ENCODE measurements at places on chromosomes 5 and 9. TPM values are rescaled to one million over a fixed set of nuclear protein-coding genes. Genes with fewer than 3 reads are reported as not detected.

- DNase-seq: no peak
- H3K4me1 ChIP-seq: no peaks in the 10 kb centered on the region
- H3K27me3 ChIP-seq: no peaks in the 10 kb centered on the region
- H3K4me3 ChIP-seq: no peak overlapping the region
- no peak overlapping the region for H3K27ac ChIP-seq
These were observed 41.5 kb upstream of the PPP3R2 start for GRCh38 chr9:101636247-101636646.

DNA sequence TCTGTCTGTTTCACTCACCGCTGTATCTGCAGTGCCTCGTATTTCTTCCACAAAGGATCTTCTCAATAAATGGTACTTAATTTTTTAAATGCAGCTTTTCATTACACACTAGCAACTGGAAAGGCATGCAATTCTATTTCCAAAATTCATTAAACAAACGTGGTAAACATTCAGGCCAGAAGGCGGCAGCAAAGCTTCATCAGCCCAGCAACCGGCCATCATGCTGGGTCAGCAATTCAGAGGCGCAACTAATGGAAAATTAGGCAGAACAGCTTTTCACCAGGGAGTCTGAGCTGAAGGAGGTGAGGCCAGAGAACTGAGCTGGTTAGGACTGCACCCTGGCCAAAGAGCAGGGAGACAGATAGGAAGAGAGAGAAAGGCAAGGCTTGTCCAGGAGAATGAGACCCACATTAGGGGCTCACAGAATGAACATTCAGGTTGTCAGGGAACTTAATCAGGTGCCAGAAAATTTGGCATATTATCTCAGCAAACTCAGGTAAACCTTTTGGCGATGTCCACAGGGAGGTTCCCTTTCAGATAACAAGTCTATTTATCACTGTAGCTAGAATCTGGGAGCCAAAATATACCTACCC, 17.7 kb upstream of the RNF180 start:
- H3K4me1 ChIP-seq: no peaks in the 10 kb centered on the region
- H3K36me3 ChIP-seq: no peaks in the 10 kb centered on the region
- DNase-seq: peak; percentile 30
- H3K27ac ChIP-seq: no peak overlapping the region
- no peak overlapping the region for H3K4me3 ChIP-seq
- H3K27me3 ChIP-seq: no peaks in the 10 kb centered on the region

PDZD2 gene
- total RNA-seq: not detected

ECSCR gene
- 0.25 TPM for total RNA-seq

All from activated CD8-positive, alpha-beta T cell treated with anti-CD3 and anti-CD28 coated beads for 36 hours (primary cell).